Cerebellar cortex (tissue), 1 donor: ENCODE measurements at places on chromosomes 7 and 10.

DNA sequence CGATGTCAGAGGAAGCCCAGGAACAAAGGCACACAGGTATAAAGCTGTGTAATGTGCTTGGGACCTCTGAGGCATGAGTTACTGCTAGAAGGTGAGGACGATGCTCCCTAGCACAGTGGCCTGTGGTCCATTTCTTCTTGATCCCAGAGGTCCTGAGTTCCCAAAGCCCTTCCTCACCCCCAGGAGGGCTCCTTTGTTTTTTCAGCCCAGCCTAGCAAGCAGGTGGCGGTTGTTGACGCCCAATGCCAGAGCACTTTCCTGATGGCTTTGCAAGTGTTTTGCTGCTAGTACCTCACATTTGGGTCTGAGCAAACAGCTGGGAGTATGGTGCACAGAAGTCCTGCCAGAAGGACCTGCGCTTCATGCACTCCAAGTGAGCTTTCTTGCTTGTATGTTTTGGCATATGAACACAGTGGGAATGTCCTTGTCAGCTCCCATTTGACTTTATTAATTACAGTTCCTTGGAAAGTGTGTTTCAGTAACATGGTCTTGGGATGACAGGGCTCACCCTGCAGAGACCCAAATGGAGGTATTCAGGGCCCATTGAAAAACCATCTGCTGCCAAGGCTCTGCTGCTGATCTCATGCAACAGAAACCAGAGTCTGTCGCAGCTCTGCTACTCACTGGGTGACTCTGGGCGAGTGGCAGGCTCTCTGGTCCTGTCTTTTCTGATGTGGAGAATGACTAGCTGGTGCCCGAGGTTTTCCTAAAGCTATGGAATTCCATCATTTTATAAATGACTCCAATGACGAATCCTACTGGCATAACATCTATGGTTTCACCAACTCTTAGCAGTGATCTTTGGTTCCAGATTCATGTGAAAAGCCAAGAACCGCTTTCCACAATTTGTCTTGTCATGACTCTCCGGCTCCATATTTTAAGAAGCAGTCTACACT is 134.9 kb downstream of the ARID5B start:
- DNase-seq: no peak

DNA sequence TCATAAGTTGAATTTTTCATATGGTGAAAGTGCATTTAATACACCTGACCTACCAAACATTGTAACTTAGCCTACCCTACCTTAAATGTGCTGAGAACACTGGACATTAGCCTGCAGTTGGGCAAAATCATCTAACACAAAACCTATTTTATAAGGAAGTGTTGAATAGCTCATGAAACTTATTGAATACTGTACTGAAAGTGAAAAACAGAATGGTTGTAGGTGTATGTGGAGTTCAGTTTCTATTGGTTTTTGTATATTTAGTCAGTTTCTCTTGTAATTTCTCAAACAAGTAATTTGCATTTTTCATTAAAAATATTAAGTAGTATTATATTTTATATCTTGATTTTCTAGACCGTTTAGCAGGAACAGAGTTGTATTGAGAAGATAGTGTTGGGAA is 15.3 kb downstream of the CCDC7 start:
- no peak for DNase-seq

DNA sequence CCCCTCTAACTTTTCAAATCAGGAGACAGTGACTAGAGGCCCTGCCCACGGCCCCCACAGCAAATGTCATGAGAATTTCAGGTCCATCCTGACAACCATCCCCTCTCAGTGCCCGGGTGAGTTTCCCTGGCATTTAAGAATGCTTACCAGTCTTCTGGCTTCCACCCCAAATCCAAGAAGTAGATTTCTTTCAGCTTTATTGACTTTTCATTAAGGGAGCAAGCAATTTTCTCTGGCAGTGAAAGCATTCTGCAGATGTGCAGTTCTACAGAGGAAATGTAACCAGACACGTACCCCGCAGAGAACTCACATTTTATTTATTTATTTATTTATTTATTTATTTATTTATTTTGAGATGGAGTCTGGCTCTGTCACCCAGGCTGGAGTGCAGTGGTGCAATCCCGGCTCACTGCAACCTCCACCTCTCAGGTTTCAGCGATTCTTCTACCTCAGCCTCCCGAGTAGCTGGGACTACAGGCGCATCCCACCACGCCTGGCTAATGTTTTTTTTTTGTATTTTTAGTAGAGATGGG is 120.9 kb upstream of the KCTD7 start:
- DNase-seq: no peak

DNA sequence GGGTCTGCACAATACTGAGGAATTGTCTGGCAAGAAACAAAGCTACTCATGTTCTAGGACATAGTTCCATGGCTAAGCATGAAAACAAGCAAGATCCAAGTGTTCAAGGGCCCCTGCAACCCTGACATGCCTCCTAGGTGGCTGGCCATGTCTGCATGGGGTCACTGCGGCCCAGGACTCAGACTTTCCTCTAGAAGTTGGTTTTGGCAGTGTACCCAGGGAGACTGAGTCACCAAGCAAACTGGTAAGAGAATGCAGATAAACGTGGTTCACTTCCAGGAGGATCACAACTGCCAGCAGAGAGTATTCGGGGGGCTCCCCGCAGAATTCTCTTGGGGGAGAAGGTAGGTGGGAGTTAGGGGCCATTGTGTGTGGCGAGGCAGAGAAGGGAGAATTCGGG is 7.4 kb upstream of the PFKFB3 start:
- no peak for DNase-seq

GRCh38 chr10:69831231-69831855 is 29.6 kb downstream of the COL13A1 start:
- DNase-seq: no peak

- no peak for DNase-seq
Measured at GRCh38 chr10:47167591-47167990, 132.4 kb upstream of the GDF10 start.

GRCh38 chr7:28068811-28069216 is 111.8 kb downstream of the JAZF1 start:
- DNase-seq: peak; percentile 16

DNA sequence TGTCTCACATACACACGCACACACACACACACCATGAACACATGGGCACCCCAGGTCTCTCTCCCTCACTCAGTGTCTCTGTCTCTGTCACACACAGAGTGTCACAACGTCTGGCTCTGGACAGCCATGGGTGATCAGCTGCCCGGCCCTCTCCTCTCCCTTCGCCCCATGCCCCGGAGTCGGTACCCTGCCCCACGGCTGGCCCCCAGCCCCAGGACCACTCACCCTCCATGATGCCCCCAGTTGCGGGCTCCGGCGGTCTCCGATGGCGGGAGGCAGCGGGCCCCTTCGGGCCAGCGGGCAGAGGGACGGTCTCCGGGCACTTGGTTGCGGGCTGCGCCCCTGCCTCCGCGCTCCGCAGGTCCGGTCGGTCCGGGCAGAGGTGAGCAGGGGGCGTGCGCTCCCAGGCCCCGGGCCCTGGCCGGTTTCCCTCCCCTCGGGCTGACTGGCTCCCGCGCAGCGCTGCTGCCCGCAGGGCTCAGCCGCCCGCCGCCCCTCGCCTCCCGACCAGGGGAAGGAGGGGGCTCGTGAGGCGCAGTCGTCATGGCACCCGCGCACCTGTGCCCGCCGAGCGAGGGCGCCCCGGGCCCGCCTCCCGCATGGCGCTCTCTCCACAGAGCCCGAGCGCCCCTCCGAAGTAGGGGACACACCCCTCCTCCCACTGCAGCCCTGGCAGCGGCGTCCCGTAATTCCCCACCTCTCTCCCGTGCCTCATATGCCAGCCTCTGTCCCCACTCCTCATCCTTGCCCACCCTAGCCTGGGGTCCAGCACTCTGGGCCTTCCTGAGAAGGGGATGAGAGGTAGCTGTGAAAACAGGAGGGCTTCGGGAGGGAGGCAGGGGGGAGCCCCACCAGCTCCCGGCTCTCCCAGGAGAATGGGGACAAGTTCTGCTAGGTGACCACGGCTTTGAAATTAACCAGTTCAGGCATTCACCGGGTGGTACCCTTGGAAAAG is at the start of gene NPFFR1:
Gene NPFFR1, minus strand, starts transcription at position 560 of the 955 bp plus-strand sequence. Its CDS starts 328 bp downstream, at position 232.
- DNase-seq: peak; percentile 36

GRCh38 chr10:121990015-121990677 is 1.2 kb downstream of the TACC2 start:
- no peak for DNase-seq

DNA sequence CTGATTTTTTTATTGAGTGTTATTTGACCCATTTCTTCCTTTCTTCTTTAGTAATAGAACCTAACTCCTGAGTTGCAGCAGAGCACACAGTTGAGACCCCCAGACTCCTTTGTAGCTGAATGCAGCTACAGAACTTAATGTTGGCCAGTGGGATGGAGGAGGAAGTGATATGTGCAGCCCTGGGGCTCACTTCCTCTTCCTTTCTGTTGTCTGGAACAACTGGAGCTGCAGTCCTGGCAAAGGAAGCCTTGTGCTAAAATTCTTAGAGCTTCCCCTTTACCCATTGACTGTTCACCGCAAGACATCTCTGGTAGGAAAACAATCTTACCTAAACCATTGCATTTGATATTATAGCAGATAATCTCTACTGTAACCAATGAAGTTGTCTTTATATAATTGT is 86.6 kb downstream of the ITGB8 start:
- no peak for DNase-seq

DNA sequence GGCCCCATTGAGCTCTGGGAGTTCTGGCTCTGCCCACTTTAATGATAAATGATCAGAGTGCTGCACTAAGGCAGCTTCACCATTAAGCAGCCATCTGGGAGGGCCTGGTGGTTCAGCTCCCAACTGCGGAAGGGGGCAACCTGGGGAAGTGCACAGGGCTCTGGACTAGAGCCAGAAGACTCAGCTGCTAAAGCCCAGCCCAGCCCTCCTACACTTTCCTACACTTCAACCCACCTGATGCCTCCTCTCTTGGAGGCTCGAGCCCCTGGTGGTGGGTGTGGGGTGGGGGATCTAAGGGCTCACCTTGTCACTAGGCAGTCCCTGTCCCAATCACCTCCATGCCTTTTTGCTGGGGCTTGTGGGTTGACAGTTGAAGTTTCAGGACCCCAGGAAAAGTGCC is 60.6 kb upstream of the ANTXRL start:
- DNase-seq: no peak

- DNase-seq: no peak
Measured at GRCh38 chr7:114972567-114972966, 50.7 kb downstream of the MDFIC start.

GRCh38 chr10:124065382-124066125 is 27.8 kb downstream of the CHST15 start:
- no peak for DNase-seq
